ENCODE measurements at places on chromosomes 13 and 19.

GRCh38 chr19:6387372-6387771 lies 5.6 kb downstream of the GTF2F1 start:
- DNase-seq, result no peak

DNA sequence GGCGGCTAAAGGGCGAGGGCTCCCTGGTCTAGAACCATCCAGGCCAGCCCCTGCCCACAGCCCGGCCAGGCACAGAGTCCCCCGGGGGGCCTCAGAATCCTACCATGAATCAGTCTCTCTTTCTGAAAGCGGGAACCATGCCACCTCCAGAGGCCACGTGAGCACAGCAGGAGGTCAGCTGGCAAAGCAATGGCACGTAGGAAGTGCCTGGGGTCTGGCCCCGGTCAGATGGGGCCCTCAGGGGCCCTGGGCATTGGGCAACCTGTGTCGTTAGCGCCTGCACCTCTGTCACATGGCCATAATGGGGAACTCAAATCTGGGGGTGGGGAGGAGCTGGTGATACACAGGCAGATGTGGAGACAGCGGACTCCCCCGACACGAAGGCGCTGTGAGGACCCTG lies 8.8 kb downstream of the MFSD12 start:
- DNase-seq, result no peak

GRCh38 chr19:52451241-52451640 lies 2.1 kb upstream of the ZNF578 start:
- DNase-seq, result no peak

GRCh38 chr19:12450844-12451243 lies 10.0 kb upstream of the ZNF443 start:
- no peak for DNase-seq

- DNase-seq, result peak; percentile 38
These were observed at the start of gene NOVA2 for GRCh38 chr19:45973553-45974338. Gene NOVA2, minus strand, starts transcription at chr19:45973865. Its CDS starts 514 bp downstream, at chr19:45973351.

DNA sequence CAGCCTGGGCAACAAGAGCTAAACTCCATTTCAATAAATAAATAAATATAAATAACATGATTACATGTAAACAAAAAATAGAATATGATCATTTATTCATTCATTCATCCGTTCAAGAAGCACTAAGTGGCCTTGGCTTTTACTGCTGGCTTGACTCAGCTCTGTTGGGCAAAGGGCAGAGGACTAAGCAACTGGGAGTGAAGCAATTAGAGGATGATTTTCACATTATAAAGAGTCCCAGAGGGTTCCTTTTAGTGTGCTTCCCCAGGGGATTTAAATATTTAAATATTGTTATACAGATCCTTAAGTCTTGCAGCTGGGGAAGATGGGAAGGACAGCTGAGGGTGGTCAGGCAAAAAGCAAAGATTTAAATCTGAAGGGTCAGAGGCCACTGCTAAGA lies 34.9 kb upstream of the FLT1 start:
- DNase-seq, result no peak

DNA sequence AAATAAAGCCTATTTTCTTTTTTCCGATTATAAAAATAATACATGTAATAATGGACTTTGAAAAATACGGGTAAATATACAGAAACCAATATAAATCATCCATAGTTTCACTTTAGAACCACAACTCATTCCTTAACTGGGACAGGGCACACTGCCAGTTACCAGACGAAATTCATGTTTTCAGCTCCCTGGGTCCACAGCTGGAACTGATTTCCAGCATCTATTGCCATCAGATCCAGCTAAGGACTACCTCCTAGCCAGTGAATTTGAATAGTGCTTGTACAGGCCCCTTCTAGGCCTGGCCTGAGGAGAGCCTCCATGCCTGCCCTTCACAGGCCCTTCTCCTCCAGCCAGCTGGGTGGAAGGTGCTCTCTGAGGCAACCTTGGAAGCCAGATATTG lies 30.0 kb upstream of the ATP12A start:
- DNase-seq, result no peak

- DNase-seq, result peak; percentile 44
These were observed 14.0 kb upstream of the GJA3 start for GRCh38 chr13:20174656-20175405.

DNA sequence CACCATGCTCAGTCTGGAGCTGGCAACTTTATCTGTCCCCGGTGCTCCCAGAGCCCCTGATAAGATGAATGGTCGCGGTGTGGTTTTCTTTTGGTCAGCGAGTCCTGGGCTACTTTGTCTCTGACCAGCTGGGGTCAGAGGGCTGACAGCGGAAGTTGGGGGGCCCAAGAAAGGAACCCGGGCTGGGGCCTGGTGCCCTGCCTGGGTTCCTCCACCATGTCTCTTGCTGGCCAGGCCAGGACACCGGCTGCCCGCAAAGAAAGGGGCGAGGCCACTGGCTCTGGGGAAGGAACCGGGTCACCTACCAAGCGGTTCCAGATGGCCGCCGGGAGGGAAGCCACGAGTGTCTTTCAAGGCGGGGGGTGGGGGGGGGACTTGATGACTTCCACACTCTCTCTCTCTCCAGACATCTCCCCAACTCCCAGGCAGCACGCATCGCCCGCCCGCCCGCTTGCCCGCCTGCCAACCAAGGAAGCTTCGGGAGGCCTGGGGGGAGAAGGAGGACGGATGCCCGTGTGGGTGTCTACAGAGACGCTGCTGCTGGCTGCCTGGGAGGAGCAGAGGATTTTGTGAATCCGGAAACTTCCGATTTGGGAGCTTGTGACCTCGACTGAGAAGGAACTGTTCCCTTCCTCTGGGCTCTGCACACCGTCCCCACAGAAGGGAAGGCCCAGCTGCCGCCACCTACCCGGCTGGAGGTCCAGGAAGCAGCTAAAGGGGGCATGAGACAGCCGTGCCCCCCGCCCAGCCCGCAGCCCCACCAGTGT lies 1.1 kb downstream of the PIP5K1C start:
- DNase-seq, result peak; percentile 44

DNA sequence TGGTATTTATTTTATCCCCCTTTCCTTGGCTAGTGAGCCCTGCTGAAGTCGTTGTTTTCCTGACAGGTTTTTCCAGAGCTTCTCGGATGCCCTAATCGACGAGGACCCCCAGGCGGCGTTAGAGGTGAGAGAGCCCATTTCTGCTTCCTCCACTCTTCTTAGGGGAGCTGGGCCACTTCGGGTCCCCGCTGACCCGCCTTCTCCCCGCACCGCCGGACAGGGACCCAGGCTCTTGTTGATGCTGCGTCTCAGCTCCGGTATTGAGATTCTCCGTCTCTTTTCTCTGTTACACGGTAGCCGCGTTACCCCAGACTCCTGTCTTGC lies 306 bp downstream of the SUGT1 start:
- DNase-seq, result no peak

- no peak for DNase-seq
These were observed 88.6 kb upstream of the MYCBP2 start for GRCh38 chr13:77415253-77416071.

- DNase-seq, result no peak
These were observed 146.5 kb downstream of the PCCA start for GRCh38 chr13:100235311-100235901.

DNA sequence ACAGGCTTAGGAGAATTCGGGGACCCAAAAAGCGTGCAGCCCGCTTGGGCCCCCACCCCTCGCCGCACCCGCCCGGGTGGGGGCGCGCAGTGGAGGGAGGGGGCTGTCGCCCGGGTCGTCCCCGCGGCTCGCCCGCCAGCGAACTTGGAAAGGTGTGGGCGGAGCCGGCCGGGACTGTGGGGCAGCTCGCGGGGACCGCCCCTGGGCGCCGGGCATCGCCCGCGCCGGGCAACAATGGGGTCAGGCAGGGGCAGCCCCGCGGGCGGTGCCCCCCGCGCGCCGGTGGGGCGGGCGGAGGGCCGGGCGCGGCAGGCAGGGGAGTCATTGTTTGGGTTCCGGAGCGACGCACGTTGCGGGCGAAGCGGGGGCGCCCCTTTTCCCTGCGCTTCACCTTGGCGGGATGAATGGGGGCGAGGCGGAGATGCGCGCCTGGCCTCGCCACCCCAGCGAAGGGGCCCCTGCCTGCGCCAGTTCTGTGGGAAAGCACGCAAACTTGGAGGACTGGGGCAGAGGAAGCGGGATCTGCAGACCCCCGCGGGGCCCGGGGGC lies 647 bp upstream of the KLF12 start:
- peak; percentile 79 for DNase-seq

DNA sequence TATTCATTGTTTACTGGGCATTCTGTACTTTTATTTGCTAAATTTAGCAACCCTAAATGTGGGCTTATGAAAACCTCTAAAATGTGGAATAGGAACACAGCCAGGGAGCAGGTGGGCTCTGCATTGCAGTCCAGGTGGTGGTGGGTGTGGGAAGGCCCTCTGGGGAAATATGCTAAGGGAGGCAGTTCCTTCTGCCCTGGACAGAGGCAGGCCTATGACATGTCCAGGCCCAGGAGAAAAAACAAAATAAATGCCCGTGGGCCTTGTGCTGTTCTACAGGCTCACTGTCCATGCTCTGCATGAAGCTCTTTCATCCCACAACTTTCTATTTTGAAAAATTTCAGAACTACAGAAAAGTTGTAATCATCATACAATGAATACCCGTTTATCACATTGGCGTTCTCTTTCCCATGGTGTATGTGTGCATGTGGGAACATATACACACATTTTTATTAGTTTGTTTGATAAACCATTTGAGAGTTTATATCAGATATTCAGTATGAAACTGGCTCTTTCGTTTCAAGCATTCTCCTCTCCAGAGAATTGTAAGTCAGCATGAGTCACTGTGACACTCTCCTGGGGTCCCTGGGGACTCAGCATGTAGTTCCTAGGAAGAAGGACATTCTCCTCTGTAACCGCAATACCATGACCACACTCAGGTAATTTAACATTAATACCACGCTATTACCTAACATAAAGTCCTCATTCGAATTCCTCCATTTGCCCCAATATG lies 505.3 kb downstream of the COG6 start:
- no peak for DNase-seq

GRCh38 chr19:30342901-30343300 lies 29.3 kb upstream of the ZNF536 start:
- no peak for DNase-seq

GRCh38 chr13:48590141-48590901 lies 57.4 kb upstream of the RCBTB2 start:
- DNase-seq, result no peak

DNA sequence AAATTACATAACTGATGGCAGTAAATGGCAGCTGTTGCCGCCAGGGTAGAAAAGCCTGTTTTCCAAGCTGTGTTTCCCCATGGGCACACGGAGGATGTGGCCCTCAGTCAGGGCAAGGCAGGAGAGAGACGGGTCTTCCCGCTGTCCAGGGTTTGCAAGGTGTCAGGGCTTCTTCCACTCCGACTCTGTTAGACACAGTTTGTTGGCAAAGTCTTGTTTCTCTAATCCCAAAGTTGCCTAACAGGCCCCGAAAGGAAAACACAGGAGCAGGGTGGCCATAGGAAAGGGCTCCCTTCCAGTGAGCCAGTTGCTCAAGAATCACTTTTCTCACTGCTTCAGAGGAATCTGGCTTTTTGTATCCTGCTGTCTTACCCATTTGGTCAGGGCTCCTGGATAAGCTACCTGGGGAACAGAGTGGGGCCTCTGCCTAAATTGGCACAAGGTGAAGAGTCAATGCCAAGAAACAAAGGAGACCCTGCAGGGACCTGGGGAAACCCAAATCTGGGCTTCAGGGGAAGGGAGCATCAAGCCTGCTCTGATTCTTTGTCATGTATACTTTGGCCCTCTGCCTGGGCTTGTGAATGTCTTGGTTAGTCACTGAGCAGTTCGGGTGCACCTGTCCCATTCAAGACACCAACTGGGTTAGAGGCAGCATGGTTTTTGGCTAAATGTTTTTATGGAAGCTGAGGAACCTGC lies 29.0 kb upstream of the CXCL17 start:
- DNase-seq, result no peak

GRCh38 chr13:101433895-101434294 lies 17.6 kb upstream of the NALCN start:
- no peak for DNase-seq

GRCh38 chr19:39195755-39196154 lies 1.0 kb upstream of the NCCRP1 start:
- no peak for DNase-seq

DNA sequence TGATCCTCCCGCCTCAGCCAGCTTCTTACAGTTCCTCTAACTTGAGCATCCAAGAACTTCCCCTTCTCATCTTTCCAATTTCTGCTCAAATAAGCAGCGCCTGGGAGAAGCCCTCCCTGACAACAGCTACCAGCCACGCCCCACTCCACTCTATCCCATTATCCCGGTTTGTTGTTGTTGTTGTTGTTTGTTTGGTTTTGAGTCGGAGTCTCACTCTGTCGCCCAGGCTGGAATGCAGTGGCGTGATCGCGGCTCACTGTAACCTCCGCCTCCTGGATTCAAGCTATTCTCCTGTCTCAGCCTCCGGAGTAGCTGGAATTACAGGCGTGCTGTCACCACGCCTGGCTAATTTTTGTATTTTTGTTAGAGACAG lies 822 bp upstream of the PTPRS start:
- no peak for DNase-seq

DNA sequence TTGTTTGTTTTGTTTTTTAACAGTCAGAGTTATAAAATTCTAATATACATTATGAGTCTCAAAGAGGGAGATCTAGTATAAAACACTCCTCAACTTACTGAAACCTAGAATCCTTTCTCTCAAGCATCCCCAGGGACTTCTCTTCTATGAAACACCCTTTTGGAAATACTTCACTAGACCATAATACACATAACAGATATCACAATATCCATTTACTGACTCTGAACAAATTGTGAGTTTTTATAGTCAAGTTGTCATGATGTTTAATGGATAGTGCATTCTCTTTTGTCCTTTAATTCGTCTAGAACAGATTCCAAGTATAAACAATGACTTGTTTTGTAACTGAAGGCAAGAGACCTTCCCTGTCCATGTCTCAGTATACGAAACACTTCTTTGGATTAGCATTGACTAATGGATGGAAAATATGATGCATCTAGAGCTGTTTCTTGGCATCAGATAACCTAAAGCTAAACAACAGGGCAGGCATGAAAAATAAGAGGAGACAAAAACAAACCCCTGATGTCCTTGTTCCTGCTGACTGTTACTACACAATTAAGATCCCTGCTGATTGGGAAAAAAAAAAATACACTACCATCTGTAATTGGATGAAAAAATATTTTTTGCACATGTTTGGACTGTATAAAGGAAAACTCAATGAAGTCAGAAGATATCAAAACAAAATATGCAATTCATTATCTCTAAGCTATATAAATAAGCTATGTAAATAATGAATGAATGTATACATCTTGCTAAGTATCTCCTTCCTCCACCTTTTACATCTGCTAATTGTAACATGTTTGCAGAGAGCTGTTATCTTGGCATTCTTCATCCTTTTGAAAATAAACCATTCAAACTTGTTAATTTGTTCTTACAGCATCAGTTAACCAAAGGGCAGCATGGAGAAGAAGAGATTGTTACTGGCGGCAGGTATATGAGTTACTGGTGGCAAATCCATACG lies 214.2 kb downstream of the LACC1 start:
- DNase-seq, result no peak

- DNase-seq, result no peak
These were observed 731.0 kb downstream of the SLITRK1 start for GRCh38 chr13:83151308-83151660.

DNA sequence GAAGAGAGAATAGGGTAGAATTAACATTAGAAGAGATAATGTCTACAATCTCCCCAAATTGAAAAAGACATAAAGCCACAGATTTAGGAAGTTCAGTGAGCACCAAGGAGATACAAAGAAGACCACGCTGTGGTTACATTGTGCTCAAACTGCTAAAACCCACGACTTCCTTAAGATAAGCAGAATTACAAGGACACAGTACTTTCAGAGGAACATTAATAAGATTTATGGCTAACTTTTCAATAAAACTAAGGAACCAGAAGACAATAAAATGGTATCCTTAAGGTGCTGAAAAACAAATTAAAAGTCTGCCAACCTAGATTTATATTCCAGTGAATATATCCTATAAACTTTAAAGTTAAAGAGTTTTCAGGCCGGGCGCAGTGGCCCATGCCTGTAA lies 7.4 kb upstream of the IL17D start:
- DNase-seq, result no peak

All from activated T-cell treated with anti-CD3 and anti-CD28 coated beads, Interleukin-2, amount 50 U/mL, for 1 hour (primary cell).